Tongue (tissue), 3 donors: ENCODE measurements at places on chromosomes 7 and 10.

GRCh38 chr10:91124016-91124415 is 96.4 kb upstream of the PCGF5 start:
- no peak for DNase-seq

GRCh38 chr10:75876710-75877109 is 445.3 kb downstream of the LRMDA start:
- no peak for DNase-seq

GRCh38 chr7:89001306-89001705 is 205.8 kb upstream of the TEX47 start:
- no peak for DNase-seq

GRCh38 chr7:13581097-13581496 is 408.4 kb downstream of the ETV1 start:
- no peak for DNase-seq

- DNase-seq: peak; percentile 29
These were observed 25.9 kb upstream of the PANK1 start for GRCh38 chr10:89670926-89671325.

- DNase-seq: peak; percentile 76
These were observed 17.9 kb upstream of the TMEM225B start for GRCh38 chr7:99579956-99580777.

- no peak for DNase-seq
These were observed 128.1 kb downstream of the NT5C2 start for GRCh38 chr10:103064956-103065355.
